Muscle of leg (tissue), 16 donors: ENCODE measurements at places on chromosomes 1 and 21. TPM values are rescaled to one million over a fixed set of nuclear protein-coding genes. Genes with fewer than 3 reads are reported as not detected.

COL16A1 gene
- 229 TPM for total RNA-seq

SLC5A9 gene
- total RNA-seq = 0.04 TPM

TNNT2 gene
- 408 TPM for total RNA-seq

NPHS2 gene
- not detected for total RNA-seq

CYP2J2 gene
- 50.6 TPM for total RNA-seq

KRTAP21-2 gene
- not detected for total RNA-seq

ADGRL4 gene
- 14.0 TPM for total RNA-seq

ITGB2 gene
- total RNA-seq = 8.0 TPM

NOS1AP gene
- 0.40 TPM for total RNA-seq

CFHR1 gene
- 0.53 TPM for total RNA-seq

TCHH gene
- total RNA-seq = under 0.01 TPM

OR2T11 gene
- not detected for total RNA-seq

KCNK1 gene
- total RNA-seq = 2.5 TPM

SEMA6C gene
- total RNA-seq = 33.4 TPM

TP73 gene
- total RNA-seq = 0.71 TPM

IRF6 gene
- total RNA-seq = 0.49 TPM

TSTD1 gene
- 28.8 TPM for total RNA-seq

DR1 gene
- 49.9 TPM for total RNA-seq
